ENCODE measurements at places on chromosomes 13 and 19.

- no peak for DNase-seq
Measured at GRCh38 chr19:9937001-9937411, 691 bp upstream of the OLFM2 start.

- peak; percentile 78 for DNase-seq
Measured at GRCh38 chr19:39411832-39412099, 703 bp upstream of the PLEKHG2 start.

DNA sequence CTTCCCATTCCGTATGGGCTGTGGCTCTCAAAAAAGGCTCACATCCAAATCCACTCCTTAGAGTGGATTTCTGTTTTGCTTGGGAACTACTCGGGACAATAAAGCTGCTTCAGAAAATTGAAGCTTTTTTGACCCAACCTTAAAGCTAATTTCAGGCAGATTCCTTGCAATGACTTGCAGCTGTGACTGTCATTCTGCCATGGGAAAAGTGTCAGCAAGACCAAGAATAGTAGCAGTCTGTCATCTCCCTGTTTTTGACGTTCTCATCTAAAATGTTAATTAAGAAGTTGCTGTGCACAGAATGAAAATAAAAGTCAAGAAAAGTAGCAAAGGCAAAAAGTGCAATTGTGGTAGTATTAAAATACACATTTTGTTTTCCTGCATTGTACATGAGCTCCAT lies 304.7 kb downstream of the COG6 start:
- DNase-seq = no peak

DNA sequence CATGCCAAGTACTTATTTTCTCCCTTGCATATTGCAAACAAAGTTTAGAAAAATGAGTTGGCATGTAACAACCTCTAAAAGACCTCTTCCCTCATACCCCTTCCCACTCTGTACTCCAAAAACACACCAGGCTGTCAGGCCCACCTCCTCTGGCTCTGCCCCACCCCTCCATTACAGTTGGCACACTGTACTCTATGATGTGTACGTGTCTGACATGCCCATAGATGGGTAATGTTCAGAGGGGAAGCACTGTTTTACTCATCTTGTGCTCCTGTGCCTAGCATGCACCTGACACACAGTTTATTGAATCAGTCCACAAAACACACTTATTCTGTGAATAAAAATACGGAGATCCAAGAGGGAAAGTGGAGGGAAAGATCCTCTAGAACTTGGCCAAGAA lies 45.6 kb downstream of the SERPINE3 start:
- DNase-seq = no peak

GRCh38 chr13:96492766-96493165 lies 402.9 kb downstream of the HS6ST3 start:
- no peak for DNase-seq

GRCh38 chr19:13872695-13873389 lies 4.1 kb upstream of the NANOS3 start:
- DNase-seq = no peak

DNA sequence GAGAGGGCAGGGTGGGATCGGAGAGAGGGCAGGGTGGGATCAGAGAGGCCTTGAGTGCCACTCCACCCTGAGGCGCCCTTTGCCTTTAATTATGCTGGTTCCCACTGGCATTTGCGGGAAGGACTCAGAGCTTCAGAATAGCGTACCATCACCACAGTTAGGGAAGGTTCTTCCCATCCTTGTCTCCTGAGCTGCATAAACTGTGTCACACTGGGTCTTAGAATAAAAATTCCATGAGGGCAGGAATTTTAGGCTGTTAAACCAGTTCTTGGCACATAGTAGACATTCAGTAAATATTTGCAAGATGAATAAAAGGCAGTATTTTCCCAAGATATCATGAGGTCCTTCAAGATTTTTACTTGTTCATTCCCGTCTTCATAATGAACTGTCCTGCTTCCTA lies 24.4 kb downstream of the PPP2R1A start:
- DNase-seq = no peak

- DNase-seq = no peak
Measured at GRCh38 chr13:66635526-66635925, 594.6 kb downstream of the PCDH9 start.

DNA sequence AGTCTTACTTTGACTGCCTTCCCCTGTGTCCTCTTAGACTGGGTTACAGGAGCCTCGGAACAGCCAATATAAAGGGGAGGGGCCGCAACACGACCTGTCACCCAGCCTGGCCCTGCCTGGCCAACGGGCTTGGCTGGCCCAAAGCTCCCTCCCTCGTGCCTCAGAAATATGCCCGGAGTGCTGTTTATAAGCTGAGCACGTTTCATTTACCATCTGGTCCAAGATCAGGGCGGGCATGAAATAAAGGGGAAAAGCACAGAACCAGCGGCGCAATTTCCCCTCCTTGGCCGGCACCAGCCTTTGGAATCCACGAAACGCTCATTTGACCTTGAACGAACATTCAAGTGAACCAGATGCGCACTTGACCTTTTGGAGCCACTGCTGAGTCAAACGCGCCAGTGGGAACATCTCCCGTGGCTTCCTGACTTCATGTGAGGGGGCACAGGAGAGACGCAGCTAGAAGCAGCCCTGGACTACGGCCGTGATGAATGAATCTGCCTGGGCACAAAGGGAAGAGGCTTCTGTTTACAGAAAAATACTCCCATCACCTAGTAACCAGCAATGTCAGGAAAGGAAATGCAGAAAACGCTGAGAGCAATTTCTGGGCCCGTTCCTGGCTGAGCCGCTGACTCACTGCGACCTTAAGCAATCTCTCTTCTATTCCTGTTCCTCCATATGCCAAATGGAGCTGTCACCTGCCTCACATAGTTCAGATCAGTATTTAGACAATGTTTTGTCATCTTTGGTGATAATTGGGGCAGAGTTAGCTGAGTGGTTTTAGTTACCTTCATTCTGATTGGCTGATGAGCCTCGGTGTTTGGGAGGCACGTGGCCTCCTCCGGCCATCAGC lies 53.3 kb downstream of the RFX2 start:
- no peak for DNase-seq

DNA sequence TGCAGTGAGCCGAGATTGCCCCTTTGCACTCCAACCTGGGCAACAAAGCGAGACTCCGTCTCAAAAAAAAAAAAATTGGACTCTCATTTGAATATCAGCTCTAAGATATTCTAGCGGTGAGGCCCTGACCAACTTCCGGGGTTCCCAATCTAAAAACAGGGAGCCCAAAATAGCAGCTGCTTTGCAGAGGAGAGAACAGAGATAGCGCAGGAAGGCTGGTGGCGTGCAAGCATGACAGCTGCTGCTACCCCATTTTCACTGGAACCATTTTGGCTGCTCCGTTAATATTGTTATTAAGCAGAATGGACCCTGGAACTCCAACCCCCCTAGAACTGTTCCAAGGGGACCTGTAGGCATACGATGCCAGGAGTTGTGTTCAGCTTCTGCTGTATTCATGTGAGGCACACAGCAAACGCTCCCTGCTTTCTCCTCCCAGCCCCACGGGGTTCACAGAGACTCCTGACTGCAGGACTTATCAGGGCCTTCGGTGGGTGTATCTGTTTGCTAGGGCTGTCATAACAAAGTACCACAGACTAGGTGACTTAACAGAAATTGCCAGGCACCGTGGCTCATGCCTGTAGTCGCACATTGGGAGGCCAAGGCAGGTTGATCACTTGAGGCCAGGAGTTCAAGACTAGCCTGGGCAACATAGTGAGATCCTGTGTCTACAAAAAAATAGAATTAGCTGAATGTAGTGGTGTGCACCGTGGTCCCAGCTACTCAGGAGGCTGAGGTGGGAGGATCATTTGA lies 11.5 kb downstream of the STXBP2 start:
- DNase-seq = no peak

GRCh38 chr13:38398711-38399493 lies 49.3 kb downstream of the UFM1 start:
- no peak for DNase-seq

- DNase-seq = no peak
Measured at GRCh38 chr13:75724752-75725517, 88.8 kb downstream of the LMO7 start.

DNA sequence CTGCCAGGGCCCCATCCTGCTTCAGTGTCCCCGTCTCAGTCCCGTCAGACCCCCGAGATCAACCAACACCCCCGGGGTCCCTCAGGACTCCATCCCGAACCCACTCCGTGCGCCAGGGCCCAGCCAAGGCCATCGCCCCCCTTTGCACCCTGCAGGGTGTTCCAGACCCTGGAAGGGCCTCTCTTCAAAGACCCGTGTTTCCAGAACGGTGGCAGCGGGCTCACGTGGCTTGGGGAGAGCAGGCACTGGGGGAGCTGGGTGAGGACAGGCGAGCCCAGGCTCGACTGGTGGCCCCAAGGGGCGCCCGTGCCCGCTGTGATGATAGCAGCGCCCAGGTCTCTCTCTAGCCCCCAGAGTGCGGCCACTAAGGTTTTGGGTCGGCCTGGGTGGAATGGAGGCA lies 1.4 kb downstream of the KASH5 start:
- no peak for DNase-seq

- no peak for DNase-seq
Measured at GRCh38 chr13:27352698-27353097, 71.7 kb upstream of the GTF3A start.

Data from stimulated activated CD8-positive, alpha-beta memory T cell treated with anti-CD3 and anti-CD28 coated beads, Interleukin-15, amount 100 ng/mL, for 48 hours (primary cell).